ENCODE measurements at places on chromosomes 7 and 10.

DNA sequence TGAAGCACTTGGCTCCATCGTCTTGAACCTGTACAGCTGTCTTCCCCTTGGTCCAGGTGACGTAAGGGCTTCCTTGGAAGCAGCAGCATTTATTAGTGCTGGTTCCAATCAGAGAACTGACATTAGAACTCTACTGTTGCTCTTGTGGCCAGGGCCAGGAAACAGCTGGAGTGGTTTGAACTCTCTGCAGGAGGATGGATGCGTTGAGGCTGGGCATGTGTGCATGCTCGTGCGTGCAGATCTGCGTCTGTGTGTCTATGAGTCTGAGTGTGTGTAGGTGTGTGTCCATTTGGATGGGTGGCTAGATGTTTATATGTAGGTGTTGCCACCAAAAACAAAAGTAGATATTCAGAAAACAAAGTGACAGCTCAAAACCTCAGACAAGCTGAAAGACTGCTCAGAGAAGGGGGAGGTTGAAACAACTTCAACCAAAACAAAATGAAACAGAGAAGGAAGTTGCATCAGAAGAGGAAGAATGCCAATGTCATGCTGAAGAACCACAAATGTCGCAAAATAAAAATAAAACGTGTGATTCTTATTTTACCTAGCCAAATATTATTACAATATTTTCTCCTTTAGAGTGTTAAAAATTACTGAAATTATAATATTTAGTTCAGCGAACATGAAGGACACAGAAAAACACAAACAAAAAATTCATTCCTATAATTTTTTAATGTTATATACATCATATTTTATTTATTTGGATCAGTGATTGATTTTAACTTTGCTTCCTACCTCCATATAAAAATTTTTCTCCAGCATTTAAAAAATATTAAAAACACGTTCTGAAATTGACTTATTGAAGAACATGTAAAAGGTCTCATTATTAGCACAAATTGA, 96.1 kb upstream of the MKLN1 start:
- DNase-seq: no peak

DNA sequence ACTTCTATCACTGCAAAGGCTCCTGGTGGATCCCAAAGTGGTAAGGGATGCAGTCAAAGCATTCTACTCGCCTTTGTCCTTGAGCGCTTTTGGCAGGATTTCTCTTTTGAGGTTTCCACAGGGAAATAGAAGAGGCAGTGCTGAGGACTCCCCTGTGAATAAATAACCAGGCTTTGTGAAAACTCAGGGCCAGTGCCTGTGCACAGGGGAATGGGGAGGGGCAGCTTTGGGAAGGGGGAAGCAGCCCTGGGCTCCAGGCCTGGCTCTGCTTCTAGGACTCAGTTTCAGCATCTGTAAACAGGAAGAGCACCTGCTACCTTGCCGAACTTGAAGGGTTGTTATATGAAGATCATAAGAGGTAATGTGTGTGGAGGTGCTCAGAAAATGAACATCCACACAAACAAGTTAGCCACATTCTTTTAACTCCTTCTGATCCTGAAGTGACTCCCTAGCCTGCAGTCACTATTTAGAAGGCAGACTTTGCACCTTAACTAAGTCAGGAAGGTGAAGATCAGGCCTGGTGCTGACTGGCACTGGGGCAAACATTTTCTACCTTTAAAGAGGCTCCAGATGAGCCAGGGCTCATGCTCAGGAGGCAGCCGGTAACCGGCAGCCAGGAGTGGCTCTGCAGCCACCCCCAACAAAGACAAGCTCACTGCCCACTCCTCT, 22.5 kb upstream of the MMP21 start:
- no peak for DNase-seq

GRCh38 chr10:89214566-89215165, 7.5 kb upstream of the CH25H start:
- no peak for DNase-seq

DNA sequence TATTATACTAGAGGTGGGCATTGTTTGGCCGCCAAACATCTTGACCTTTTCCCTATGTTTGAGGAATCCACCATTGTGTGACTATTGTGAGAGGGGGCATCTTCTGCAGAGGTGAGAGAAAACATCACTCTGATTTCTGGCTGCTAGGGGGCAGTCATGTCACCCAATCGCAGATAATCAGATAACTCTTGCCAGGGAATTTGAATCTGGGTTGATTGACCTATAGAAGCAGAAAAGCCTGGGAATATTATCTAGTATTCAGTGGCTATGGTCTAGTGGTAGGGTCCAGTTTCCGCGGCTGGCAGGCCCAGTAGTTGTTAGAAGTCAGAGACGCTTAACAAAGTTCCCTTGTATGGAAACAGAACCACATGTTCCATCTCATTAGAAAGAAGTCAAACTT, 808.5 kb downstream of the PHTF2 start:
- no peak for DNase-seq

GRCh38 chr10:44513591-44513990, 128.7 kb upstream of the CXCL12 start:
- DNase-seq: no peak

DNA sequence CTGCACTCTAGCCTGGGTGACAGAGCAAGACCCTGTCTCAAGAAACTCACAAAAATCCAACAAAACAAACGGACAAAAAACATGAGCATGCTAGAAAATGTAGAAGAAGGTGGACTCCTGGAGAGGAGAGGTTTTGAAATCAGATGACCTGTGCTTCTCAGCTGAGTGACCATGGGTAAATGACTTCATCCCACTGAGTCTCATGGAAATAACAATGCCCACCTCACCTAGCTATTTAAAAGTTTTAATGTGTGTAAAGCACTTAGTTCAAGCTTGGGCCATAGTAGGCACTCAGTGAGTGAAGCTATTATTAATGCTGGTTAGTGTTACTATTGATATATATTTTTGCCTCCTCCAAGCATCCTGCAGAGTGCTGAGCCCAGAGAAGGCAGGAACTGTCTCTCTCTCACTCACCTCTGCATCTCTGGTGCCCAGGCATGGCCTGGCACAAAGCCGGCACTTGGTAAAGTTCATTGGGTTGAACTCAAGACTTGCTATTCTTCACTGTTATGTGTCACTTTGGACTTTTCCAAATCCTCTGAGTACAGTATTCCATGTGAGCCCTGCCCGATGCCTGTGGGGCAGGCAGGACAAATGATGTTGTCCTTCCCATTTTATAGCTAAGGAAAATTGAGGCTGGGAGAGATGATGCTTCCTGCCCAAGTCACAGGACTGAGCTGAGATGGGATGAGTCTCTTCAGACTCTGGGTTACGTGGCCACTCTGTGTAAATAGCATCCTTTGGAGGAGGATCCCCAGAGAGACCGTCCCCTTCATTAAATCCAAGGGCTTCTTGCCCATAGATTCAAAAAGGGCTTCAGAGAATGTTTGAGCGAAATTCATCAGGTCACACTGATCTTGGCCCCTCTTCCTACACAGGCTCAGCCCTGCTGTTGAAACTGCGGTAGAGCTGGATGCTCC, 81.4 kb upstream of the EMX2 start:
- no peak for DNase-seq

- DNase-seq: no peak
These were observed 239.0 kb downstream of the SFMBT2 start for GRCh38 chr10:7171825-7172224.

- DNase-seq: no peak
These were observed 19.1 kb downstream of the DNAJB12 start for GRCh38 chr10:72335394-72336258.

GRCh38 chr7:74306730-74307469, 17.7 kb downstream of the CLIP2 start:
- DNase-seq: no peak

DNA sequence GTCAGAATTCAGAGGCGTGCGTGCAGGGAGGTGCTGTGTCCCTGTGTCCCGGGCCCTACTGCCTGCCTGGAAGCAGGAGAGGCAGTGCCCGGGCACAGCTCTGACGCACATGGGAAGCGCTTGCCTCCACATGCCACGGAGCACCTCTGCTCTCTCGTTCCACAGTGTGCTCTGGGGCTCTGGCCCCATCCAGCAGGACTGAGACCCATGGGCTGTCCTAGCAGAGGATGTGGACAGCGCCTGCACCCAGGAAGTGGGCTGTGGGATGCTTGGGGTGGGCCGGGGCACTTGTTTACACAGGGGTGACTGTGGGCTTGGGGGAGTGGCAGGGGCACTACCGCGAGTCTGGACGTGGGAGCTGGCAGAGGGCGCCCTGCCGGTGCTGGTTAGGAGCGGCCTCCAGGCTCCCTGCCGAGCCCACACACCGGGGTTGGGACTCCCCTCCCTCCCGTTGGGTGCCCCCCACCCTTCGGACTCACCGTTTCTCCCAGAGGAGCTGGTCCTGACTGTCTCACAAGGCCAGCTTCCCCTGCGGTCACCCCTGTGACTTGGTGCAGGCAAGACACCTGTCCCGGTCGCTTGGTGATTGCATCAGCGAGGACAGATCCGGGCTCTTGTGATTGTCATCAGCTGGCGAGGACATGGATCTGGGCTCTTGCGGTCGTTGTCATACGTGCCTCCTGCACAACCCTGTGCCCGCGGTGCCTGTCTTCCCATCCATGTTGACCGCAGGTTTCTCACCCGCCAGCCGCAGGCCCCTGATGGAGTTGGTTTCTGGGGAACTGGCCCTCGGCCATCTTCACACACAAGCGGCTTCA, 83.1 kb downstream of the NKX6-2 start:
- no peak for DNase-seq

GRCh38 chr7:38992203-38992602, 14.5 kb downstream of the POU6F2 start:
- no peak for DNase-seq

DNA sequence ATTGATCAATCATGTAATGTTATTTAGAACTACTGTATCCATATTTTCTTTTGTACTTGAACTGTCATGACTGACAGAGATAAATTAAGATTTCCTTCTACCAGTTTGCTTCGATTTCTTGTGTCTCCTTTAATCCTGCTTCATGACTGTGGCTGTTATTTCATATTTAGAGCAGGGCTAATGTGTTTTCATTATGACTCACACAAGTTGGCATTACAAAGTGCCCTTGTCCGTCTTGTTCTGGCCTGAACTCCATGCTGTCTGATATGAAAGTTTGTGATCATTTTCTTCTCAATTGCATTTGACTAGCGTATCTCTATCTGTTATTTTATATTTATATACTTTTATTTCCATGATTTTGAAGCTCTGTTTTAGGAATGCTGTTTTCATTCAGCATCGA, 344.1 kb upstream of the PRKCQ start:
- peak; percentile 29 for DNase-seq

DNA sequence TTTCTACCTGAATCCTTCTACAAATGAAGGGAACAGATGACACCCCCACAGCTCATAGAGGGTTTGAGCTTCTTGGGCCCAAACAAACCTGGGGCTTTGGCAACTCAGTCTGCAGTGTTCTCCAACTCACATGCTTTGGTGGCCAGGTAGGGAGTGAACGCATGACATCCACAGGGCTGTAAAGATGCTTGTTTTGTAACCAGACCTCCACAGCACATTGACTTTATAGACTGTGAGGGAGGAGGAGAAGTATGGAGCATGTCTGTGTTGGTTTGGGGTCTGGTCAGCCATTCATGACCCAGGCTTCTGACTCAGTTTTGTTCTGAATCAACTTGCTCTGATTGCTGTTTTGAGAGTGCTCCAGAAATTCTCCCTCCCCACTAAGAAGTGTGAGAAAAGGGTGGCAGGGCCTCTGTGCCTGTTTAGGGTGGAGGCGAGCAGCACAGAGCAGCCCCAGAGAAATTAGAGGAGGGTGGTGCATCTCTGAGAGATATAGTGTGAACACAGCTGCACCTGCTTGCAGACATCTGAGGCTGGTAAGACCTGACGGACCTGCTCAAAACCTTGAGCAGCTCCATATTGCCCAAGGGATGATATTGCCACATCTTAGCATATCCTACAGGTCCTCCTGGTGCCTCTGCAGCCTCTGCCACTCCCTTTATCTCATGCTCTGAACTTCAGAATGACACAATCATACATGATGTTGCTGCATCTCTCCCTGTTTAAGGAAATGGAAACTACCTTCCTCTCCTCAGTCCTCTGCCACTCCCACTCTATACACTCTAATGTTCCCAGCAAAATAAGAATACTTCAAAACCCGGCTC, 287.7 kb downstream of the ABCA13 start:
- peak; percentile 50 for DNase-seq

- DNase-seq: no peak
These were observed 2.8 kb upstream of the REPIN1 start for GRCh38 chr7:150365673-150366398.

DNA sequence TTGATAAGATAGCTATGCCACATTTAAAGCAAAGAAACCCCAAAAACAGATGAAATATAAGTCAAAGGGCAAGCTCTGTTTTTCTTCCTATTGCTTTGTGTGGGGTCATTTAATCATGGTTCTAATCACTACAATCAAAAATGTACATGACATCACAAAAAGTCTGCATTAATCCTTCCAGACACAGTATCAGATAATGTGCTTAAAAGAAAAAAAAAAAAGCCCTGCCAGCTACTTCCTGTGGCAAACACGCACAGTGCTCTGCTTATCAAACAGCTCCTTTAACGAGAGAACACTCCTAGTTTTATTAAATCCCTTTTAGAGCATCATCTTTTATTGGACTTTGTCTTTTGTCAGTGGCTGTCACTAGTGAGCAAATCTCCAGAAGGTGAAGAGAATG, 1005.8 kb downstream of the GATA3 start:
- DNase-seq: no peak

DNA sequence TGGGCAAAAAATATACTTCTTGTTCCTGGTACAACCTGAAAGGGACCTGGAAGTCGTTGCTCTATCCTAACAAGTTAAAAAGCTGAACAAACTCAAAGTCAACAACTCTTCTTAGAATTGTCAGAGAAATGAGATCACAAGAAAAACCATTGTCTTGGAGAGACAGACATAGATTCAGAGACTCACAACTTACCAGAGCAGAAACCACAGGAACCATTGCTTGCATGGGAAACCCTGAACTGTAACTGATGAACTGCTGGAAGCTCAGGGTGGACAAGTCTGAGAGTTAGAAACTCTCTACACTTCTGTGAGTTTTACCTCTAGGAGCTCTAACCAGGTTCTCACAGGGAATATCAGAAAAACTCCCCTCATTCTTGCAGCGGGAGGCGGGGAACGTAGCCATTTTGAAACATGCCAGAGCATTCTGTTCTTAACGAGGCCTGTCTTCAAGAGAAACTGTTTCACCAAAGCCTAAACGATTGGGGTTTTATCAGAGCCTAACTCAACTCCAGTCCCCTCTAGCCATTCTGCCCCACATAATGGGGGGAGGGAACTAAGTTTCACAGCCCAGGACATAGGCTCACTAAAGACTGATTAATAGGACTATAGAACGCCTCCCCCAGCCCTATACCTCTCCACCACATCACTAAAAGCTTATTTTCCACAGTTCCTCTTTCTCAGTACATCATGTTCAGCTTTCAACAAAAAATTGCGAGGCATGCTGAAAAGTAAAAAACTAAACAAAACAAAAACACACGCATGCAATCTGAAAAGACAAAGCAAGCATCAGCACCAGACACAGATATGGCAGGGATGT, 12.0 kb upstream of the GSDME start:
- no peak for DNase-seq

- DNase-seq: no peak
These were observed 207.7 kb downstream of the PTN start for GRCh38 chr7:137135654-137136350.

Measured in epithelial cell of prostate (primary cell).